ENCODE measurements at places on chromosomes 3 and 15.

GRCh38 chr15:90266061-90266431 lies 574 bp downstream of the NGRN start:
- no peak for DNase-seq

GRCh38 chr15:72861354-72861910 lies 77.9 kb upstream of the ADPGK start:
- no peak for DNase-seq

DNA sequence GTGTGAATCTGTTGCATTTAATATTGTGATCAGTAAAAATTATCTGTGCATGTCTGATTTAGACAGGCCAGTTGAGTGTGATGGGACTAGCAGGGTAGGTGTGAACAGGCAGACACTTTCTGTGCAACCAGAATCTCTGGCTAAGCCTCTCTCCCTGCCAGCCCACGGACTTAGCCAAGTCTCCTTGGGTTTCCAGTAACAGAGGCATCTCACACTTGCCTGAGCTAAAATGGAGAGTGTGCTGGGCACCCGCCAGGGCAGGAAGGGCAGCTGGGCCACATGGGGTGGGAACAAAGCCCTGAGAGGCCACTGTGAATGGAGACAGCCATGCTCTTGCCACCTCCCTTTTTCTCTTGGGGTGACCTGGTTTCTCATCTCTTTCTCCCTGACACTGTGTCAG lies 12.5 kb upstream of the RPS27L start:
- no peak for DNase-seq

DNA sequence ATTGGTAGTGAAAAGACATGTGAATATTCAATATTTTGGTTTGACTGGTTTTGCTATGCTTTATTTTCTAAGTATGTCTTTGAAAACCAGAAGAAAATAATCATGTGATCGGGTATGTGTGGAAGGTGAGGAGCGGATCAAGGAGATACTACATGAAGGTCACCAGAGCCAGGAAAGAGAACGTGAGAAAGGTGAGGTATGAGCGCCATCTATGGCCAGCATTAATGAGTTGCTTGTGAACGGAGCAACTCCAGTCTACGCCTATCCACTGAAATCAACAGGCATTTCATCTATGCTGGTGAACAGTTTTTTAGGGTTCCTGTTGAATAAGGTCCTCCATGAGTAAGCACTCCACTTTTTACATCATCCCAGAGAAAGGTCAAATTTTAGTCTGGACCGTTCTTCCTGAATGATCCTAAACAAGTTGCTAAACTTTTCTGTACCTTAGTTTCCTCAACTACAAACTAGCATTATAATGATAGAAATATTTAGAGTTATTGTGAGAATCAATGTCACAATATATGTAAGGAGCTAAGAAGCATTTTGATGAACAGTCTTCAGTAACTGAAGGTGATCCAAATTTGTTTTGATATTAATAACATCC lies 1435.2 kb upstream of the CADM2 start:
- DNase-seq = no peak

- DNase-seq = no peak
These were observed 15.3 kb downstream of the TNK2 start for GRCh38 chr3:195893044-195893395.

- no peak for DNase-seq
These were observed 329.2 kb downstream of the GRM7 start for GRCh38 chr3:7190095-7190494.

Data from activated CD8-positive, alpha-beta memory T cell treated with anti-CD3 and anti-CD28 coated beads for 1 hour (primary cell).